ENCODE measurements at places on chromosomes 2 and 18. TPM values are rescaled to one million over a fixed set of nuclear protein-coding genes. Genes with fewer than 3 reads are reported as not detected.

DNA sequence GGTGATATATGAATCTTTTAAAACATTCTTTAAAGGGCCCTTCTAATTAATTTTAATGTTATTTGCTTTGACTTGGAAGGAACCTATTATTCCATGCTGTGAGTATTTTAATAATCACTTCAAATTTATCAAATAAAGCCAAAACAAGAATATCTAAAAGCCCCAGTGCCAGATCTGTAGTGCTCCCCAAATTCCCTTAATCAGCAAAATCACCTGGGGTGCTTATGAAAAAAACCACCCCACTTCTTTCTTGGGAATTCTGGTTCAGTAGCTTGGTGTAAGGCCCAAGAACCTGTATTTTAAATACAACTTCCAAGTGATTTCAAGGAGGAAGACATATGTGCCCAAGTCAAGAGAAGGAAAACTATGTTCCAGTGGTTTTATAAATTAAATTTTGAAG is 202.4 kb upstream of the OSR1 start:
- DNase-seq = no peak
- no peak overlapping the region for H3K4me3 ChIP-seq
- H3K4me1 ChIP-seq = peaks cover 3% of the 10 kb centered on the region
- H3K27ac ChIP-seq = no peak overlapping the region

- H3K4me3 ChIP-seq = no peak overlapping the region
- DNase-seq = no peak
- H3K27me3 ChIP-seq = no peaks in the 10 kb centered on the region
Measured at GRCh38 chr2:229642371-229642770, 72.0 kb downstream of the DNER start.

DYSF gene
- 28.8 TPM for total RNA-seq

CCDC93 gene
- 42.8 TPM for total RNA-seq
